ENCODE measurements at places on chromosomes 3 and 15.
A peak's percentile ranks its signal among the peaks of the same experiment; 100 is the strongest.

- peak; percentile 61 for DNase-seq
Measured at GRCh38 chr3:4290272-4290893, 12.8 kb upstream of the SETMAR start.

- DNase-seq: peak; percentile 60
Measured at GRCh38 chr15:58552505-58553364, 120.9 kb downstream of the LIPC start.

DNA sequence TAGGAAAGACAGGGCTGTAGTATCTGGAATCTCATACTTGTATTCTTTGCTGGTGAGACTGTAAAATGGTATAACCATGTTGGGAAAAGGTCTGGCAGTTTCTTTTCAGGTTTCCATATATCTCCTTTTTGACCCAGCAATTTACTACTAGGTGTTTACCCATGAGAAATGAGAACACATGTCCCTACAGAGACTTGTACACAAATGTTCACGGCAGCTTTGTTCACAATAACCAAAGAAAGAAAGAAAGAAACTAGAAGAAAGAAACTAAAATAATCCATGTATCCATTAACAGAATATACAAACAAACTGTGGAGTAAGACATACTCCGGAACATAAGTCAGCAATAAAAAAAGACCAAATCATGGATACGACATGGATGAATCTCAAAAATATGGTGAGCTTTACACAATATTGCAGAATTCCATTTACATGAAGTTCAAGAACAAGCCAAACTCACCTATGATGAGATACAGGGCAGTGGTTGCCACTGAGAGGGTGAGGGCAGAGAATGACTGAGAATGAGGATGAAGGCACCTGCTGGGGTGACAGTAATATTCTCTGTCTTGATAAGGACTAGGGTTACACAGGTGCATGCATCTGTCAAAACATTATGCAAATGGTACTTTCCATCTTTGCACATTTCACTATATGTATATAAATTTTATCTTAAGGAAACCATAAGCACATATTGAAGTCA lies 2.7 kb downstream of the RFTN1 start:
- DNase-seq: no peak

DNA sequence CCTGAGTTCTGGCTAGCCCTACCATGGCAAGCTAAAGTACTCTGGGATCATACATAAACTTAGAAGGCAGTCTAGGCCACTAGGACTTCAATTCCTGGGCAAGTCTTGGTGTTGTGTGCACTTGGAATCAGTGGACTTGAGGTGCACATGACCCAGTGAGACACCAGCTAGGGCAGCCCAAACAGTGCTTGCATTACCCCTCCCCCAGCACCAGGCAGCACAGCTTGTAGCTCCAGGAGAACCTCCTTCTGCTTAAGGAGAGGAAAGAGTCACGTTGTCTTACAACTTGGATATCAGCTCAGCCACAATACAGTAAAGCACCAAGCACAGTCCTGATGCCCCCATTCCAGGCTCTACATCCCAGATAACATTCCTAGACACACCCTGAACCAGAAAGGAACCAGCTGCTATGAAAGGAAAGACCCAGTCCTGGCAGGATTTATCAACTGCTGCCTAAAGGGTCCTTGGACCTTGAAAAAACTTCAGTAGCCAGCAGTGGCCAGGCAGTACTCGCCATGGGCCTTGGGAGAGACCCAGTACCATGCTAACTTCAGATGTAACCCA lies 57.2 kb downstream of the MYO9A start:
- DNase-seq: no peak

- DNase-seq: no peak
Measured at GRCh38 chr3:65899226-65899625, 139.5 kb downstream of the MAGI1 start.

GRCh38 chr3:55585856-55586255 lies 98.8 kb upstream of the WNT5A start:
- no peak for DNase-seq

DNA sequence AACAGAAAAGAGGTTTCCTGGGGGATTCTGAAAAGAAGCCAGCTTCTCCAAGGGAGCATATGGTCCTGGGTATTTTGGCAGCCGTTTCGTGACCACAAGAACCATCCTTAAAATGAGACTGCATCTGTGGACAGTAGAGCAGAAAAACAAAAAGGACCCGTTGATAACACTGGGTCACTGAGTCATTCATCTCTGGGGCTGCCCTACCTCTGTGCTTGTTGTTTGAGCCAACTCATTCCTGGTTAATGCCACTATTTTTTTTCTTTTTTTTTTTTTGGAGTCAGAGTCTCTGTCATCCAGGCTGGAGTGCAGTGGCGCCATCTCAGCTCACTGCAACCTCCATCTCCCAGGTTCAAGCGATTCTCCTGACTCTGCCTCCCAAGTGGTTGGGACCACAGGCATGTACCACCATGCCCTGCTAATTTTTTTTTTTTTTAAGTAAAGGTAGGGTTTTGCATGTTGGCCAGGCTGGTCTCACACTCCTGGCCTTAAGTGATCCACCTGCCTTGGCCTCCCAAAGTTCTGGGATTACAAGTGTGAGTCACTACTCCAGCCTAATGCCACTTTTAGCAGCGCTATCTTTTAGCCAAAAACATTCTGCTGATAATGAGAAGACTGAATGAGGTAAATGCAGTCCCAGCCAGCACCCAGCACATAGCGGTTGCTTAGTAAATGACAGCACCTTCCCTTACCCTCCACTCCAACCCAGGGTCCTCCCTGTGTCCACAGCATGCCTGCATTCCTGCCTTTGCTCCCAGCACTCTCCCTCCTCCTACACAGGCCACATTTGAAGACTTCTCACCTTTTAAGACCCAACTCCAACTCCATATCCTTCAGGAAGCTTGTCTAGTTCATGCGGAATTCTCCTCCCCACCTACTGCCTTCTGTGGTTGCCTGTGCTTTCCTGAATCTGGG lies 9.1 kb upstream of the ISL2 start:
- DNase-seq: no peak

- no peak for DNase-seq
Measured at GRCh38 chr3:174303907-174304560, 555.1 kb upstream of the NAALADL2 start.

- no peak for DNase-seq
Measured at GRCh38 chr3:147395899-147396711, 10.2 kb downstream of the ZIC4 start.

GRCh38 chr3:170010498-170010897 lies 27.3 kb upstream of the GPR160 start:
- DNase-seq: no peak

DNA sequence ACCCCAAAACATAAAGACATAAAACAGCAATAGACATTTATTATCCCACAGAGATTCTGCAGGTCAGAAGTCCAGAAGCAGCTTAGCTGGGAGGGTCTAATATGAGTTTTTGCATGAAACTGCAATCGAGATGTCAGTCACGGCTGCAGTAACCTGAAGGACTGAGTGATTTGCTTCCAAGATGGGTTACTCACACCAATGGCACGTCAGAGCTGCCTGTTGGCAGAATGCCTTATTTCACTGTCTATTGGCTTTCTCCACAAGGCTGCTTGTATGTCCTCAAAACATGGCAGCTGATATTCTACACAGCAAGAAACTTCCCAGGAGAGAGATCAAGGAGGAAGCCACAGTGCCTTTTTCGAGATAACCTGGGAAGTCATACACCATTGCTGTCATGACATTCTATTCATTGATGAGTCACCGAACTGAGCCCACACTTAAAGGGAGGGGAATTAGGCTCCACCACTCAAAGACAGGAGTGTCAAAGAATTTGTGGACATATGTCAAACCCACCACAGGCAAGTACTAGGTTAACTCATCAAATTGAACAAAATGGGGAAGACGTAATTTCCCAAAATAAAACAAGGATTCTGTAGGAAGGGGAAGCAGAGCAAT lies 122.2 kb downstream of the SYNPR start:
- peak; percentile 9 for DNase-seq

DNA sequence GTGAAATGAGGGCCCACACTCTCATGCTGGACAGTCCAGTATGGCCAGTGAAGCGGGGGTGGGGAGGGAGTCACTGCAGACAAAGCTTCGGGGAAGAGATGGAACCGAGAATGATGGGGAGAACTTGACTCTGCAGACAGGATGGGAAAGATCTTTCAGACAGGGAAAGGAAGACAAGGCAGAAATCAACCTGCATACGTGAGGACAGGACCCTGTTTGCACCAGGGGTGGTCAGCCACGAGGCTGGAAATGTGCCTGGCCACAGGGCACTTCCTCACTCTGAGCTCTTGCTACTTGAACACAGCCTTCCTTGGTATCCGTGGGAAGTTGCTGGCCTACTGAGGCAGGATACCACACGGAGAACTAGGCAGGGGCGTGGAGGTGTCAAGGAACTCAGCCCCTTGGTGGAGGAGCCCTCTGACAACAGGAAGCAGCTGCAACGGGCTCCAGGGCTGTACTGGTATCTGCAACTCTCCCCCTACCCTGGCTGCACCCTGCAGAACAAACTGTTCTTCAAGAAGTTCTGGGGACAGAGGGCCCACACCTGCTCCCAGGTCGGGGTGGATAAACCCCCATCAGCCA lies 9.3 kb upstream of the SRP14 start:
- DNase-seq: no peak

GRCh38 chr3:66618066-66618465 lies 117.2 kb upstream of the LRIG1 start:
- DNase-seq: peak; percentile 63

- DNase-seq: peak; percentile 13
Measured at GRCh38 chr3:148532326-148532725, 165.4 kb upstream of the AGTR1 start.

GRCh38 chr15:68781766-68782588 lies 38.7 kb downstream of the ANP32A start:
- DNase-seq: no peak

GRCh38 chr3:187639927-187640568 lies 30.1 kb downstream of the SST start:
- no peak for DNase-seq

DNA sequence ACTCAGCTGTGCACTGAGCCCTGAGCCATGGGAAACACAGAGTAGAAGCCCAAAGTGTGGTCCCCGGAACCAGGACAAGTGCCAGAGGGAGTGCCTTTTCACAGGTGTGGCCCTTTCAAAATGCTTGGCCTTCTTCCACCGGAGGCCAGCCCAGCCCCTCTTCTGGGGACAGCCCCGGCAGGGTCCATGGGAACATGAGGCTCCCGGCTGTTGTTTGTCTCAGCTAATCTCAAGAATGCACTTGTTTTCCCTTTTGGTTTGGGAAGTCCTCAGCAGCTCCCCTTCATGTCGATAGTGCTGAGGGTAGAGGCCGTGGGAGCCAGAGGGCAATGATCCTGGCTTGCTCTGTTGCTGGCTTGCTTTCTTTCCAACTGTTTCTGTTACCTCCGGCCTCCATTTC lies 91.1 kb upstream of the MRPS22 start:
- no peak for DNase-seq

DNA sequence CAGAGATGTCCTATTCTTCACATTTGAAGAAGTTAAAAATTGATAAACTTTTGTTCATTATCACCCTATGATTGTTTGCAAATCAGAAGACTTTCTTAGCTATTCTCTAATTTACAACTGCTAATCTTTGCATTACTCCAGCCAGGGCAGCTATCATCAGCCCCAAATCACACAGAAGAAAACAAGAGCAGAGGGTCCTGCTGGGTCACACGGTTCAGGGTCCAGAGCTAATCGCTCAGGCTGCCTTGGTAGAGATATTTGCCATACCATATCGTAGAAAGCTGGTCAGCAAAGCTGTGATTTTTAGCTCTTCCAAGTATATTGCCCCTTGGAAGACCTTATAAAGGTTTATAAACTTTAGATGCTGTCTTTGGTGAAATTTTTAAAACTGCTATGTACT lies 181.4 kb downstream of the MAGI1 start:
- no peak for DNase-seq

DNA sequence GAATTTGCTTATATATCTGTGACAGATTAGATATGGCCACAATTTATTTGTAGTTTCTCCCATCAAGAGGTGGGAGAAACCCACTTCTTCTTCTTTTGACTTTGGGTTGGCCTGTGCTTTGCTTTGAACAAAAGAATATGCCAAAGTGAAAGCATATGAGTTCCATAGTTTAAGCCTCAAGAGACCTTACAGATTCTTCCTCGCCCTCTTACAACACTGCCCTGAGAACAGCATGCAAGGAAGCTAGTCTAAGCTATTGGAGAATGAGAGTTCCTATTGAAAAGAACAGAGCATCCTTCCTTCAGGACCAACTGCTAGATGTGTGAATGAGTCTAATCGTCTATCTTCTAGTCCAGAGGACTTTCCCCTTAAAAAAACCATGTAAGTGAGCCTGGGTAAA lies 394.8 kb downstream of the TUSC7 start:
- no peak for DNase-seq

DNA sequence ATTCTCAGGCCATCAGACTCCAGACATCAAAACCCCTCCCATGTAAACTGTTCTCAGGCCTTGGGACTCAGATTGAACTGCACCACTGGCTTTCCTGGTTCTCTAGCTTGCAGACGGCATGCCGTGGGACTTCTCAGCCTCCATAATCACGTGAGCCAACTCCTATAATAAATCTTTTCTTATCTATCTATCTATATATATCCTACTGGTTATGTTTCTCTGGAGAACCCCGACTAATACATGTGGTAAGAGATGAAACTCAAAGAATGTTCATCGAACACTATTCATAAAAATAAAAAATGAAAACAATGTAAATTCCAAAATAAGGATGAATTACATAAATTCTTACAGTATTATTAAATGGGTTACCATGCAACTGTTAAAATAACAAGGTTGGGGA lies 84.5 kb upstream of the NTRK3 start:
- DNase-seq: no peak

- no peak for DNase-seq
Measured at GRCh38 chr3:193778676-193779075, 185.7 kb downstream of the OPA1 start.

- DNase-seq: peak; percentile 75
Measured at GRCh38 chr3:30437171-30437601, 169.2 kb upstream of the TGFBR2 start.

DNA sequence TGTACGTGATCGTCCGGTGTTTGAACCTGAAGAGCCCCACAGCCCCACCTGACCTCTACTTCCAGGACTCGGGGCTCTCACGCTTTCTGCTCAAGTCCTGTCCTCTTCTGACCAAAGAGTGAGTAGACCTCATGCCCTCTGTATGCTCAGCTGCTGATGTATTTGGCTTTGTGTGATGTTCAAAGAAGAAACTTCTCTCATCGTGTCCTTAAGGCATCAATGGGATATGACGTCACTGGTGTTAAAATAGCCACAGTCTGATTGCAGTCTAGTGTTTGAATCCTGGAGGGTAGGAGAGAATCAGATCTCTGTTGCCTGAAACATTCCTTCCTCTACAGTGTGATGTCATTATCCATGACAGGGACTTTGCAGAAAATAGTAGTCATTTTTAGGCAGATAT lies 28.1 kb downstream of the ABHD2 start:
- no peak for DNase-seq

GRCh38 chr3:141045849-141046248 lies 5.3 kb upstream of the SPSB4 start:
- DNase-seq: no peak

GRCh38 chr15:83284559-83285283 lies at the start of gene BNC1:
BNC1 (minus strand) TSS chr15:83284664; CDS start chr15:83284628, 36 bp downstream.
- peak; percentile 51 for DNase-seq

All from fibroblast of lung (primary cell).